ENCODE measurements at places on chromosomes 2 and 18. TPM values are rescaled to one million over a fixed set of nuclear protein-coding genes. Genes with fewer than 3 reads are reported as not detected.

Gene C2orf76
- 10.9 TPM for polyA plus RNA-seq

Gene MROH2A
- polyA plus RNA-seq = 0.11 TPM

GRCh38 chr2:26542676-26543505 is 65.0 kb upstream of the OTOF start:
- no peak for DNase-seq

- DNase-seq = no peak
Observed at GRCh38 chr18:48975120-48975816, 24.5 kb upstream of the SMAD7 start.

DNA sequence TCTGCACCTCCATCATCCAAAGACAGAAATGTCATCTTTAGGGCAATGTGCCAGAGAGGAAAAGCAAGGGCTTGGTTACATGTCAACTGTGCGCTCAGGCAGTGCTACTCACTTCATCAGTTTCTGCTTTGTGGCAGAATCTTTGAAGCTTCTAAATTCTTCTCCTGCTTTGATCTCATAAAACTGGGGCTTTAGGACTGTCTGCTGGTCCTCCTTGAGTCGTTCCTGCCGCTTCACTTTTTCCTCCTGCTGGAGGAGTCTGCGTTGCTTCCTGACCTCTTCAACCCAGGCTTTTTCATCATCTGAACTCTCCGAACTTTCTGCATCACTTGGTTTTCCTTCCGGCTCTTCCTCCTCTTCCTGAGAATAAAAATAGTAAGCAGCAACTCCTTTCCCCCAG is 100.8 kb downstream of the NOL10 start:
- no peak for DNase-seq

Gene CFC1
- polyA plus RNA-seq = not detected

DNA sequence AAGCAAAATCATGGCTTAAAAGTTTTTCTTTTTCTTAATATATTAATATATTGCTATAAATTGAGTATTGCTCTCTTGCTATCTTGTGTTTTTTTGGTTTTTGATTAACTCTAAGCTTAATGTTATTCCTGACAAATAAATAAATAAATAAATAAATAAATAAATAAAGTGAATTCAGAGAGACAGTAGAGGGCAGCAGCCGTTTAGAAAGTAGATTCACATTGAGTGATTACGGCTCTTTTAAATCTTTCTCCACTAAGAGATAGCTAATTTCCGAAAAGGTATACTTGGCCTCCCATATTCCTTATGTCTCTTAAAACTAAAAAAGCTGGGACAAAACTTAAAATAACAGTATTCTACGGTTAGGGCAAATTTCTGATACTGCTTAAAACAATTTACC is 34.3 kb downstream of the MSH2 start:
- DNase-seq = no peak

DNA sequence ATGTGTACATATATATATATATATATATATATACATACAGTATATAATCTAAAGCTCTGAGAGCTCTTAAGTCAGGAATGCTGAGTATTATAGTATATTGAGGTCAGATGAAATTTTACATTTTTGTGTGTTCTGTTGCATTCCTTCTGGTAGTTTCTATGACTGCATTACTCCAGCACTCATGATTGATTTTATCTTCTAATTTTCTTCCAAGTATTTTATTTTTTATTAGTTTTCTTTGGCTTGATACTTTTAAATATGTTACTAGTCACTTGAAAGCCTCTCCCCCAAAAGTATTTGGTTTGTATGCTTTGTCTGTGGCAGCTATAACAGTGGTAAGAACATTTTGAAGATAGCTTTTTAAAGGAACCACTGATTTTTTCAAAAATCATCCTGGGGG is 25.0 kb downstream of the METTL21A start:
- DNase-seq = no peak

Gene TBR1
- polyA plus RNA-seq = not detected

DNA sequence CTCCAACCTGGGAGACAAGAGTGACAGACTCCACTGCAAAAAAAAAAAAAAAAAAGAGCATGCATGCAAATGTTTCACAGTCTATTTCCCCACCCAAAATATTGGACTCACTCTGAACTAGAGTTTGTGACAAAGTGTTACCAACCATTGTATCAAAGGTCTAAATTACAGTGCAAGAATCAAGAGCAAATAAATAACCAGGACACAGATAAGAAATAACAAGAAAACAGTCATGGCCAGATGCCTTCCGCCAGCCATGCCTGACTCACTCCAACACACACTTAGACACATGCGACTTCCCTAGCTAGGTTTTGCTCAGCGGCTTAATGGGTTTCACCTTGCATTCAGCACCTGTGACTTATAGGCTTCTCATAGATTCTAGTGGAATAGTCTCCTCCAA is 62.8 kb downstream of the CYB5A start:
- no peak for DNase-seq

Gene COL6A3
- polyA plus RNA-seq = not detected

GRCh38 chr2:216716109-216716508 is 20.8 kb upstream of the IGFBP5 start:
- peak; percentile 15 for DNase-seq

Gene KIF5C
- 0.02 TPM for polyA plus RNA-seq

DNA sequence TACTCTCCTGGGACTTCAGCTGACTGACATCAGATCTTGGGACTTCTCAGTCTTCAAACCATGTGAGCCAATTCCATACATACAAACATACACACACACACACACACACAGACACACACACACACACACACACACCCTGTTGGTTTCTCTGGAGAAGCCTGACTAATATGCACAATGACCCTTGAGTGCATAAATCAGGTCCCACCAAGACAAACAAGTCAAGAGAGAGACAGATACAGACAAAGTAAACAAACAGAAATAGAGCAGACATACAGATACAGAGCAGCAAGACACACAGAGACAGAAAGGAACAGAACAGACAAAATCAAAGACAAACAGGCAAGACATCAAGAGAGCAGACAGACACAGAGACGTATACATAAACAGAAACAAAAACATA is 43.8 kb upstream of the DDX18 start:
- no peak for DNase-seq

Gene DAW1
- 0.24 TPM for polyA plus RNA-seq

Gene VIL1
- 0.01 TPM for polyA plus RNA-seq

- peak; percentile 29 for DNase-seq
Observed at GRCh38 chr2:76640905-76641304, 881.3 kb downstream of the LRRTM4 start.

- DNase-seq = no peak
Observed at GRCh38 chr18:50289108-50289443, 1.6 kb upstream of the CXXC1 start.

DNA sequence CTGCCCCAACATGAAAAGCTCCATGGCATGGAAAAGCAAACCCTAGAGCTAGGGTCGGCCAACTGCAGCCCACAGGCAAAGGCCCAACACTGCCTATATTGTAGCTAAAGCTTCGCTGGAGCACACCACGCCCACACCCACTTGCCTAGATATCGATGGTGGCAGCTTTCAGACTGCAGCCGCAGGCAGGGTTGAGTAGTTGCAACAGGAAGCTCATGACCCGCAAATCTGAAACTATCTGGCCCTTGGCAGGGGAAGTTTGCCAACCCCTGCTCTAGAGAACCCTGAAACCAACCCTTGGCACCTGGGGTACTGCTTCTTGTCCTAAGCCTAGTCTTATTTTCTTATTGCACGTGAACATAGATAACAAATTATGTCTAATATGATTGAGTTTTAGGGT is 250.0 kb downstream of the SOX11 start:
- DNase-seq = no peak

GRCh38 chr2:227504700-227505099 is 32.7 kb downstream of the AGFG1 start:
- no peak for DNase-seq

- peak; percentile 47 for DNase-seq
Observed at GRCh38 chr2:70516596-70516995, 37.0 kb downstream of the TGFA start.

GRCh38 chr18:6406075-6406909 is 8.4 kb downstream of the L3MBTL4 start:
- DNase-seq = peak; percentile 37

DNA sequence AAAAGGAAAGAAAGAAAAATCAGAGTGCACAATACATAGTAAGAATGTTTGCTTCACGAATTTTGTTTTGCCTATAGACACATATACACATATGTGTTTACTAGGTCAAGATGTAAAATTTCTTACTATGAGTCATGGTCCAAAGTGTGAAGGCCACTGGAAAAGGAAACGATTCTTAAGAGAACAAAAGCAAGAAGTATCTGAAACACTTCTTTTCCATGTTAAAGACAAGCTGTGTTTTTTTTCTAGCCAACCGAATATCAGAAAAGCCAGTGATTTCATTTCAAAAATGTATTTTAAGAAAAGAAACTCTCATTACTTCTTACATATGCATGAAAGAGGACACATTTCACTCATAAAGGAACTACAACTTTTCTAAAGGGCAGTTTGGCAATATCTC is 24.9 kb downstream of the PECR start:
- DNase-seq = no peak

Gene PROM2
- polyA plus RNA-seq = 26.6 TPM

DNA sequence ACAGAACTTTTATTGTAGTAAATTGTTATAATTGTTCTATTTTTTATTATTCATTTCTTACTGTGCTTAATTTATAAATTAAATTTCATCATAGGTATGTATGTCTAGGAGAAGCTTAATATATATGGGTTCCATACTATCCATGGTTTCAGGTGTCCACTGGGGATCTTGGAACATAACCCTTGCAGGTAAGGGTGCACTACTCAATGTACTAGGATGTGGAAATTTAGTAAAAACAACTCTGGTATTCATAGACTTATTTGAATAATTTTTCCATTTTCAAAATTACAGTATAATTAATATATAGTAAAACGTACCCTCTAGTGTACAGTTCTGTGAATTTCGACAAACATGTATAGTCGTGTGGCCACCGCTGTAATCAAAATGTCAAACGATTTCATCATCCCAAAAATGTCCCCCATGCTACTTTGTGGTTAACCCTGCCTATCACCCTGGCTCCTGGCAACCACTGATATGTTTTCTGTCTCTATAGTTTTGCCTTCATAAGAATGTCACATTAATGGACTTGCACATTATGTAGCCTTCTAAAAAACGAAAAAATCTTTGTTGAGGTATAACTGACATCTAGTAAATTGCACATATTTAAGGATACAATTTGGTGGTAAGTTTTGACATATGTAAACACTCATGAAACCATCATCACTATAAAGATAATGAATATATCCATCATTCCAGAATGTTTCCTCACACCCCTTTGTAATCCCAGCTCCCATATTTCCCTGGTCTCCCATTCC is 45.7 kb downstream of the ARL5A start:
- DNase-seq = no peak

DNA sequence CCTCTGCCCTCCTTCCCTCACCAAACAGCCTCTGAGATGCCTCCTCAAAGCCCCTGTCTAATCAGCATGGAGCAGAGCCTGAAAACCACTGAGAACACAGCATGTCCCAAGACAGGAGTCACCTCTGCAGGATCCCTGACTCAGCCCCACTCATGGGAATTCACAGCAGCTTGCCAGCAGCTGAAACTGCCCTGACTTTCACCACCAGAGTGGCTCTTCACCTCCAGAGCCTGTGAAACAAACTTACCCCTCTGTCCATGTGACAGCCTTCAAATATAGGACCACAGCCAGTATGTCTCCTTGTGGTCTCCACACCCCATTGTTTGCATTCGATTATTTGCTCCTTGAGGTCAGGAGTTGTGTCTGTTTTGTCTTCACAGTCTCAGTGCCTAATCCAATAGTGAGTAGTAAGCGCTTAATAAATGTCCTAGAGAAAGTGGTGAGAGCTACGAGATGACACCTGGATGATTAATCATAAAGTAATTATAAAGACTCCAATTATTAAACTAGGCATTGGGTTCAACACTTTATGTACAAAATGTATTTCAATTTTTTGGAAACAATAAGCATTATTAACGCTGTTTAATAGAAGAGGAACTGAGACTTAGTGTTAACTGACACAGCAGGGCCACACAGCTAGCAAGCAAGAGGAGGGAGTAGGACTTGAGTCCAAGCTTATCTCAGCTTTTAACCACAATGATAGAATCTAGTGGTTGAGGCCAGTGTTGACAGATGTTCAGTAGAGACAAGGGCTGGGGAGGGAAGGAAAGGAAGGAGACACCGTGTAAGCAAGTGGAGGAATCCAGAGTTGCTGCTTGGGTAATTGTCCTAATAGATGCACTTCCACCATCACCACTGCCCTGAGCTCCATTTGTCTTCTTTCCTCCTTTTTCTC is 358.7 kb upstream of the TNP1 start:
- no peak for DNase-seq

Gene MC2R
- not detected for polyA plus RNA-seq

- no peak for DNase-seq
Observed at GRCh38 chr2:178911039-178911438, 103.8 kb upstream of the TTN start.

GRCh38 chr18:80190311-80190710 is 57.0 kb downstream of the PARD6G start:
- no peak for DNase-seq

Gene FER1L5
- 0.04 TPM for polyA plus RNA-seq

- no peak for DNase-seq
Observed at GRCh38 chr2:218691234-218691633, 19.3 kb downstream of the STK36 start.

Gene MGAT4A
- polyA plus RNA-seq = 0.17 TPM

Gene ETAA1
- polyA plus RNA-seq = 5.5 TPM

DNA sequence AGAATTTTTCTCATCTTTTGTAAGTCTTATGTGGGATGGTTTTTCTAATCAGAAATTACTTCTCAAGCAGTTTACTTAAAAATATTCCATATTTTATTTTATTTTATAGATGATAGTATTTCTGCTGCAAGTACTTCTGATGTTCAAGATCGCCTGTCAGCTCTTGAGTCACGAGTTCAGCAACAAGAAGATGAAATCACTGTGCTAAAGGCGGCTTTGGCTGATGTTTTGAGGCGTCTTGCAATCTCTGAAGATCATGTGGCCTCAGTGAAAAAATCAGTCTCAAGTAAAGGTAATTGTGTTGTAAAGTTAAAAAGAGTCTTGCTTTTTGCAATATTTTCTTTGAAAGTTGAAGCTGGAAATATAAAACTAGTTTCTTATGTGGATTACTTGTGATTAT is 76.2 kb downstream of the EML4 start:
- DNase-seq = no peak

Gene MOGAT1
- not detected for polyA plus RNA-seq
